ENCODE measurements at places on chromosomes 7 and 10.
A peak's percentile ranks its signal among the peaks of the same experiment; 100 is the strongest.

DNA sequence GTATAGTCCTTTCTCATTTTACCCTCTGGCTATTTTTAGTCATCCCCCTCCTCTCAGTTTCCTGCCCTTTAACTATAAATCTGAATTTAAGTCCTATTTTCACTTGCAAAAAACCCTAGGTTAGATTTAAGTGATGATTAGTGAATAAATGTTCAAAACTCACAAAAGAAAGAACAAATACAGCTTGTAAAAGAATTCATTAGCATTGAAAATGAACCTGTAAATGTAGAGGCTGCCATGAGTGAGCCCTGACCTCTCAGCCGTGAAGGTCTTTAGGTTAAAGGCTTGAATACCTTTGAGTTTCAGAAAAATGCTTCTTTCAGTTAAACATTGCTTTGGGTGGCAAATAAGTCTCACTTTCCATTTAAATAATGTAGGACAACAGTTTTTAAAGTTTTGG lies 2.0 kb upstream of the SLC16A12 start:
- DNase-seq, result no peak

GRCh38 chr7:131051304-131051703 lies 276.4 kb upstream of the MKLN1 start:
- DNase-seq, result no peak

DNA sequence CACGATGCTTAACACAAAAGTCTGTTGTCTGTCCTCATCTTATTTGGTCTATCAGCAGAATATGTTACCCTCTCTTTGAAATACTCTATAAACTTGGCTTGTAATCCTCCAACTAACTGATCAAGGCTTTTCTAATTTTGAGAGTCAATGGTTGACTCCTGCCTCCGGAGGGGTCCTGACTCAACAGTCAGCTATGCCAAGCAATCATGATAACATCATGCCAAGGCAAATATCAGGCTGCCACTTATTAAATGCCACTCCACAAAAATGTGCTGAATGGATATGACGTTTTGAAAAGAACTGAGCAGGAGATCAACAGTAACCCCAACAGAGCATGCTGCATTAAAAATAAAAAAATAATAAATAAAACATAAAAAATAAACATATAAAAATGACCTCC lies 116.1 kb downstream of the PARD3 start:
- no peak for DNase-seq

DNA sequence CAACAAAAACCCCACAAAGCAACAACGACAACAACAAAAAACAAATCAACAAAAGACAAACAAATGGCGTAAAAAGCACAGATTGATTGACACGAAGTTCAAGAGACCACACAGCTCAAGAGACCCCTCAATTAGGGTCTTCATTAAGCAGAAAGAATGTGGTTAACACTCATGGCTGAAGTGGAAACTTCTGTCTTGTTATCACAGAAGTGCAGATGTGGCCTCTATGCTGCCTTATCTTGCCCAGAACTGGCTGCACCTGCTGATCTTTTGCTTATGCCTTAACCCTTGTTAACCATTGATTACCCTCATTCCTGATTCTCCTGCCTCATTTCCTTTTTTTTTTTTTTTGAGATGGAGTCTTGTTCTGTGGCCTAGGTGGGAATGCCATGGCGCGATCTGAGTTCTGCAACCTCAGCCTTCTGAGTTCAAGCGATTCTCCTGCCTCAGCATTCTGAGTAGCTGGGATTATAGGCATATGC lies 3.5 kb upstream of the DAGLB start:
- DNase-seq, result no peak

GRCh38 chr10:35040760-35041501 lies 49.2 kb downstream of the CUL2 start:
- DNase-seq, result no peak

DNA sequence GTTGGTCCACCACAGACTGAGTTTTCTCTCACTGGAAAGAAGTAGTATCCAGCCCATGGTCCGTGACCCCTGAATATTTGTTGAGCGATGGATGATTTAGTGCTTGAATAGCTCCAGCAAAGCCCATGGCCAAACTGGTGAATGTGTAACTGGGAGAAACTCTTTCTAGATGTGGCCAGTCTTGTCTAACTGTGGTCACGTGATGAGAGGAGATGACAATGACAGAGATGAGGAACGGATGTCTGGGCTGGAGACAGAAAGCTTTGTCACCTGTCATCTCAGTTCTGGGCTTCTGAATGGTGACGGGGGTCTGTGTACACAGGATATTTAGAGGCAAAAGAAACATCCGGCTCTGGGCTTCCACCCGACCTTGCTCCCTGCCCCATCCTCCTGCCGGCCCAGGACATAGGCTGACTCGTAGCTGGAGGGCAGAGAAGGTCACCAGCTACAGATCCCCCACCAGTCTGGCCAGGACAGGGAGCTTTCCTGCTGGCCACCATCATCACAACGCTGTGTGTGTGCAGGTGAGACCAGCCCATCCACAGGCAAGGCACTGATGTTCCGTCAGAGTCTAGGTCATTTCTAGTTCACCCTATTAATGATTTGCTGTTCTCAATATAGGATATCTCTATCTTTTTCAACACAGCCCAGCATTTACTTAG lies 152.5 kb upstream of the TNS3 start:
- no peak for DNase-seq

- DNase-seq, result no peak
These were observed 1.3 kb downstream of the IMMP2L start for GRCh38 chr7:111560773-111561653.

GRCh38 chr7:47949703-47950102 lies 1.4 kb upstream of the PKD1L1 start:
- DNase-seq, result no peak

DNA sequence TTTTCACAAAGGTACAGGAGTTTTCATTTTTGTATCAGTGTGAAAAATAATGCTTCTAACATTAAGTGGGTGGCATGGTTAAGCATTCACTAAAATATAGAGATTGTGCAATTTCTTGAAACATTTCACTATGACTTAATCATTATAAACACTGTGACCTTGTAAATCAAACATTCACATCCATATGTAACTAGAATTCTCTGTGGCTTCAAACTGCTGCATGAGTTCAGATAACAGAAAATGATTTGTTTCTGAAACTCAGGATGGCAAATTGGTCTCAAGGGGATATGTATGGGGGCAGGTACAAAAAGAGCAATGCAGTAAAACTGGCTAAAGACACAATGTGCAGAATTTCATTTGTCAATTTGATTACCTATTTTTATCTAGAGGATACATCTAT lies 3.8 kb downstream of the FAM133B start:
- DNase-seq, result no peak

GRCh38 chr10:6753644-6754043 lies 173.6 kb upstream of the PRKCQ start:
- DNase-seq, result no peak

DNA sequence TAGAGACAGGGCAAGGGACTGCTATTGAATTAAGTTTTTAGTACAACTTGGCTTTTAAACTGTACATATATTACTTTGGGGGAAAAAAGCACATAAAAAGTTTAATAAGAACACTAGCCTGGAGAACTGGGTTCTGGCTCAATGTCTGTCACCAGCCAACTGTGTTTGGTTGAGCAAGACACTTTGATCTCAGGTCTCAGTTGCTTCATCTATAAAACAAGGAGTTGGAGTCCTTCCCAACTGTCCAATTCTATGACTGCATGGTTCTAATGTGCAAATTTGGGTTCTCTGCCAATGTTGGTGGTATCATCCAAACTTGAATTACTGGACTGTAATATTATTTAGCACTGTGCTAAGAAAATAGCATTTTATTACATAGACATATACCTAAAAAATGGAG lies 50.3 kb downstream of the ATXN7L1 start:
- no peak for DNase-seq

- no peak for DNase-seq
These were observed 13.7 kb downstream of the PRPS1L1 start for GRCh38 chr7:18013936-18014335.

DNA sequence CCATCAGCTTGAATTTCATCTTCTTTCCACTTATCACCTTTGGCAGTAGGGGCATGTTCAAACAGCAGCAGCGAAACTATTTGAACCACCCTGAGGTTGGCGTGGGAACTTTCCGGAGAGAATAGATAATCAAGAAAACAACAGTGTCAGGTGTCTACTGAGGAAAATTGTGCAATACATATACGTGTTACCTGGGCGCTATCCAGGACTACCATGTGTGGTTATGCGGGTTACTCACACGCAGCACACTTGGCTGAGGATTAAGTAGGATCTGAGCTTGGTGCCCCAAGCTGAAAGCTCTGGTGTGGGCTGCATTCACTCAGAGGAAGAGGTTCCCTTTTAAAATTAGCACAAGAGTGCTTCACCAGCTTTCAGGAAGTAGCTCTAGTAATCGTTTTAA lies 8.8 kb upstream of the ABI1 start:
- DNase-seq, result peak; percentile 11

DNA sequence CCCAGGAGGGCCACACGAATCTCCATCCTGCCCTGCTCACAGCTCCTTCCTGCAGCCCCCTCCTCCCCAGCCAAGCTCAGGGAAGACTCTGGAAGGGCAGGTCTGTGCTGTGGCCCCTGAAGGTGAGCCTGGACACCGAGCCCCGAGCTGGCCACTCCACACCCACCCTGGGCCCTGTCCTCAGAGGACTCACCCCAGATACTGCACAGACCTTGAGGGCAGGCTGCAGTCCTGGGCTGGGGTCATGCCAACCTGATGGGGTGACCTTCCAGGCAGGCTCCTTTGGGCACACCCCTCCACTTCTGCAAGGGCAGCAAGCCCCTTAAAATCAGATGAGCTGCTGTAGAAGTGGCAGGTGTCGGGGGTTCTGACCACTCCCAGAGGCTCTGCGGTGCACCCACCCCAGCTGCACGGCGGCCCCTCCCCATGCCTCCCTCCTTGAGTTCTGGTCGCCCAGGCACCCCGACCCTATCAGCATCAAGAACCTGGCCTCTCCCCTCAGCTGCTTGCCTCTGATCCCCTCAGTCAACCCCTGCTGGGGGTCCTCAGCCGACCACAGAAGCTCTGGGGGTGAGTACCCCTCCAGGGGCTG lies 24.3 kb downstream of the YKT6 start:
- no peak for DNase-seq

DNA sequence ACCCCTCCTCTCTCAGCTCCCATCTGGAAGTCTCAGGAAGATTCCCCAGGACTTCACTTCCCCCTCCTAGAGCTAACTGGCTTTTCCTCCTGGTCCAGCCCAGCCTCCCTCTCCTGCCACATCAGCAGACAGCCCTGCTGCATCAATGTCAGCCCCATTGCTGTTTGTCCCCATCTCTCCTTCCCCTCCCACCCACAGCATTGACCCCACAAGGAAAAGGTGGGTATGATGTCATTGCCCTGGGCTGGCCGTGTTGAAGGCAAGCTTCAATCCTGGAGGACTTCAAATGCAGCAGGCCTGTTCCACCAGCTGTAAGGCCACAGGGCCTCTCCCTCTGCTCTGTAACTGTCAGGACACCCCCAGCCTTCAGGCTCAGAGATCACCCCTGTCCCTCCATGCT lies 66.5 kb downstream of the C10orf105 start:
- no peak for DNase-seq

- DNase-seq, result no peak
These were observed 130.6 kb downstream of the DOCK1 start for GRCh38 chr10:127035827-127036226.

- no peak for DNase-seq
These were observed 468.9 kb downstream of the DNAJB6 start for GRCh38 chr7:157805713-157806112.

DNA sequence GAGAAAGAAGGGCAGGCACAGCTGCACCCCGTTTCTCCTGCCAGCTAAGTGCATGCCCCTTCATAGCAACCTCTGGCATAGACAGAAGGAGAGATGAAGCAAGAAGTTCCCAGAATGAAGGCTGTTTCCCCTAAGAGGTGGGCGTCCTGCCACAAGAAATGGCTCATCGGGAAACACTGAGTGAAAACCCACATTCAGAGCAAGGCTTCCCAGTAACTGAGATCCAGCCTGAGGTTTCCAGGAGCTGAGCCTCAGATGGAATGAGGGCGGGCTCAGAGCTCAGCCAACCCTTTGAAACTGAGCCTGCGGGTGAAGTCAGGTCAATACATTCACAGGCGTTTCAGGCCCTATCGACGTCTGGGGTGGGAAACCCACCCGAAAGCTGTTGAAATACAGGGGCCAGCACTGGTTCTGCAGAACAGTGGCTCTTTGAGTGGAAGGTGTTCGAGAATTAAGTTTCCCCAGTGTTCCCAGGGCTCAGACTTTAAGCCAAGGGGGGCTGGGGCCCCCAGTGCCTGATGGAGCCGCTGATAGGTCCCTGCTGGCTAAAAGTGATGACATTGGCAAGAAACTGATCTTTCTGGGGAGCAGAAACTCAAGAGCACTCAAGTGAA lies 510.2 kb downstream of the RPS24 start:
- no peak for DNase-seq

DNA sequence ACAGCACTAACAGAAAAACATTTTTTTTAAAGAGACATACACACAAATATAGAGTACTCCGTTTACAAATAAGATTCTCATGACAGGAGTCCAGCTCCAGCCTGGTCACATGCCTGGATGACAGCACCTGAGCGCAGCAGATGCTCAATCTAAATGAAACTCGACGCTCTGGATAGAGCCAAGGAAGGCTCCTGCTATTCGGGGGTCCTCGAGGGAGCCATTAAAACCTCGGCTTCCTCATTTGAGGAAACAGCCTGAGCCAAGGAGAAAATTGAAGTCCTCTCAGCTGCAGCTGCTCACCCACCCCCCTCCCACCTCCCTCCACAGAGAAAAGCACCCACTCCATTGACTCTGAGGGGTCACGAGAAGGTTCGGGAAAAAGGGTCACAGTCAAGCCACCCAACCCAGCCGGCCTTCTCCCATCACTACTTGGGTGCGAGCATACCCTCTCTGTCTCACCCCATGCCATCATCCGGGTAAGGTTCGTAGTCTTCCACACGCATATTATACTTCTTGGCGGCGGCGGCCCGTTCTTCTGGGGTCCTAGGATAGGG lies 673 bp downstream of the NDUFB8 start:
- no peak for DNase-seq

GRCh38 chr7:142587578-142588191 lies 161.6 kb upstream of the PRSS1 start:
- DNase-seq, result no peak

GRCh38 chr7:143987513-143987912 lies 12.6 kb upstream of the OR6B1 start:
- no peak for DNase-seq

DNA sequence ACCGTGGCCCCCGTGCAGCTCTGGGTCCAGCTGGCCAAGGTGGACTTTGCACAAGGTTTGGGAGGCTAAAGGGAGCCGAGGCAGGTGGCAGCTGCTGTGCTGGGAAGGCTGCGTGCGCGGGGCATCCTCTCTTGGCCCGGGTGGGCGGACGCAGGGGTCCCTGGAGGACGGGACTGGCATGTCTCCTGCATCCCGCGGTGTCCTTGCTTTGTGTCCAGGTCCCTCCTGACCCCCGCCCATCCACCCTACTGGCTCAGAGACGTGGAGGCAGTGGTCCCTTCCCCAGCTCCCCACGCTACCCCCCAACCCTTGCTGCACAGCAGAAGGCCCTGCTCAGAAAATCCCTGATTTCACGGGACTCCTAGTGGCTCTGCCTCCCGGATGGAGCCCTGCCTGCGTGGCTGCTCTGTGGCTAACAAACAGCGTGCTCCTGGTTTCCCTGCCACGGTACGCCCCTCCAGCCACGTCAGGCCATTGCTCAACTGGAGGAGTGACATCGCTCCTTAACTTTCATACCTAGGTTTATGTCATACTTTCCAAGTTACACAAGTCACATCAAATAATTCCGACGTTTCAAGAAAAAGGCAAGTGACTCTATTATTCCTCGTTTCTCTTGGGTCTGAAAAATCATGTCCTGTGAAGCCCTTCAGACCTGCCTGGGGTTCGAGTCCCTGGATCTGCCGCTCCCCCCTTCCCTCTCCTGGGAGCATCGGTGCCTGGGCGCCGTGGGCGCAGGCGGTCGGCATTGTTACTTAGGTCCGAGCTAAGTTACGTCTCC lies 421.9 kb downstream of the DNAJB6 start:
- no peak for DNase-seq

GRCh38 chr7:99201027-99201426 lies 6.9 kb downstream of the KPNA7 start:
- DNase-seq, result no peak
